Thoracic aorta (tissue), 2 donors: ENCODE measurements at places on chromosomes 13 and 19.

GRCh38 chr13:98397861-98398260 lies 179.0 kb downstream of the STK24 start:
- DNase-seq = no peak
- no peaks in the 10 kb centered on the region for H3K36me3 ChIP-seq
- H3K4me3 ChIP-seq = no peak overlapping the region
- no peaks in the 10 kb centered on the region for H3K4me1 ChIP-seq
- H3K27ac ChIP-seq = no peak overlapping the region
- no peaks in the 10 kb centered on the region for H3K27me3 ChIP-seq

DNA sequence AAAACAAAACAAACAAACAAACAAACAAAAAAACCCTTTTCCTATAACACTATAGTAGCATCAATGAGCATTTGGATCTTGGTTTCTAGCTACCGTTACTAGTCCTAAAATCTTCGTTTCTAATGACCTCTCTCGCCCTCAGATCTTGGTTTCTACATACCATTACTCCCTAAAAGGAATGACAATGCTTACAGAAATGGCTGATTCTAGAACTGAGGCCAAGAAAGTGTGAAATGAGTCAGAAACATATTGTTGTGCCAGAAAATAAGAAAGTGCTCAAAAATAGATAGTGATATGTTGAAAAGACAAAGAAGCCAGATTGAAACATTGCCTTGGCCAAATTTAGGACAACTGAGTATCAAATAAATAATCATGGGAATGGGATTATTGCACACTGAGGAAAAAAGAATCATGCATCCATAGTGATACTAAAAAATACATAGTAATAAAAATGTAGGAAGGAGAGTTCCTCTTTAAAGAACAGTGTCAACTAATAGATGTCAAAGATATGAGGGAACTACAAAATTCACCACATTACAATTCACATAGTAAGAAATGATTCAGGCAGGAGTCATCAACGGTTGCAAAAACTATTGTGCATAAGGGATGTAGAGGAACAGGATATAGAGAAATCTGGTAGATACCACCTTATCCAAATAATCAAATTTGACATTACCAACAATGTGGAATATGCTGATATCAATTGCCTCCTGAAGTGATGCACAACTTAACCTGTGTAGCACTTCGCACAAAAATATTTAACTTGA lies 386.6 kb downstream of the DIAPH3 start:
- H3K4me3 ChIP-seq = no peak overlapping the region
- H3K27me3 ChIP-seq = no peaks in the 10 kb centered on the region
- H3K36me3 ChIP-seq = no peaks in the 10 kb centered on the region
- H3K27ac ChIP-seq = no peak overlapping the region
- DNase-seq = no peak

DNA sequence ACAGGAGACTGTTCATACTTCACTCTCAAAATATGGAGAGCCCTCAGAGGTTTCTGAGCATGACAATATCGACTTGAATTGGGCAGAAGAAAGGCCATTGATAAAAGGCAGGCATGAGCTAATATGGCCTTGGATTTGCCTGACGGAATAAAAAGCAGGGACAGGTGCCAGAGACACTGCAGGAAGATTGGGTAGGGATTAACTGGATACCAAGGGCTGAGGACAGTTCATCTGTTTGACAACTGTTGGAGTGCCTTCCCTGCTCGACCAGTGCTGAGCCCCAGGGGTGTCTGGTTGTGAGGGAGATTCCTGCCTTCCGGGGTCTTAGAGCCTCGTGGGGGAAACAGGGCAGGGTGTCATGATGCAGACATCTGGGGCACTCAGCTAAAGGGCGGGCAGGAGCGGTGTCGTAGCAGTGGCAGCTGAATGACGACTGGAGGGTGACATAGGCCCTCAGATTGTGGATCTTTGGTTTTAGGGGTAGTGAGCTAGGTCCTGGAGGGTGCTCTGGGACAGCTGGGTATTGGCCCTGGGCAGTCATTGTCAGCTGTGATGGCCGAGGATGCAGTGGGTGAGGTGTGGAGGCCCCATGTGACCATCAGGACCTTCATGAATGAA lies 12.3 kb downstream of the GATAD2A start:
- no peaks in the 10 kb centered on the region for H3K36me3 ChIP-seq
- H3K4me3 ChIP-seq = no peak overlapping the region
- no peak for DNase-seq

DNA sequence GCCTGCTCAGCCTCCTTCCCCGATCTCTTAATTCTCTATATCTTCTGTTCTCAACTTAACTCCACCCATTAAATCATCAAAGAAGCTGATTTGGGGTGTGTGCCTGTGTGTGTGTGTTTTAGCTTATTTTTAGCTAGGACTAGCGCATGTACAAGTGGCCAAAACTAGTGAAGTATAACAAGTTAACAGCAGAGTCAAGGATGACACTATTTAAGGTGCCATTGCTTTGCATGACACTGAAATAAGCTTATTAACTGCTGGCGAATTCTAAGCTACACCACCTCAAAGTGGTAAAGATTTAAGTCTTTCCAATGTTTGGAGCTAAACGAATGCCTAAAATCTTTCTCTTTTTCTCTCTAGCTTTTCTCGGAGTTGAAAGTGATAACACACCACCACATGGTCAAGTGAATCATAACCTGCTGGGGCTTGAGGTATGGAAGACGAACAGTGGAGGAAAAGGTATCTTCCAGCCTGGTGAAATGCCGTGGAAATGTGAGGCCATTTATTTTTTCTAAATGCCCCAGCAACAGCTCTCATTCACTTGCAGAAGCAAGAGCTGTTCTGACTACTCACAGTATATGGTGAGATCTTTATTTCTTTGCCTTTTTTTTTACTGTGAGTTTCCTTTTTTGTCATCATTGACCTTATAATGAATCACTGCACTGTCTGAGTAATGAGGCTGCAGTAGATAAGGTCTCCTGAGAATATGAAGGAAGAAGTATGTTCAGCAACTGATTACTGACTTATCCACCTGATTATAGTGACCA lies 570.3 kb downstream of the PCDH9 start:
- no peak overlapping the region for H3K27ac ChIP-seq
- no peaks in the 10 kb centered on the region for H3K36me3 ChIP-seq
- H3K4me1 ChIP-seq = no peaks in the 10 kb centered on the region
